Stimulated activated effector memory CD8-positive, alpha-beta T cell treated with anti-CD3 and anti-CD28 coated beads, Interleukin-12 subunit alpha, Interleukin-12 subunit beta, amount 100 ng/mL, for 72 hours (primary cell): ENCODE measurements at places on chromosomes 6 and 20.

- no peak for DNase-seq
Observed at GRCh38 chr6:54981647-54982046, 135.1 kb downstream of the FAM83B start.

DNA sequence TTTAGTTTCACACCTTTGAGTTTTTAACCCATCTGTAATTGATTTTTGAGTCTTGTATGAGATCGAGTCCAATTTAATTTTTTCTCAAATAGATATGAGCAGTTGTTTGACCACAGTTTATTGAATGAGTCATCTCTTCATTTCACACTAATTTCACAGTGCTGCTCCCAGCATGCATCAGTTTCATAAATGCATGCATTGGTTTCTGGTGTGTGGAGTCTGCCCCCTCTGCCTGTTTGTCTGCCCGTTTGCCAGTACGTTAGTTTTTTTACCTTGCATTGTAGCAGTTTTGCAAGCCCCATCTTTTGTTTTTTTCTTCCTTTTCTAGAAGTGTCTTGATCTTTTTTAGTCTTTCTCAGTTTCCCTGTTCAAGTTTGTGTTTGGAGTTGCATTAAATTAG lies 11.9 kb downstream of the SLX4IP start:
- no peak for DNase-seq

DNA sequence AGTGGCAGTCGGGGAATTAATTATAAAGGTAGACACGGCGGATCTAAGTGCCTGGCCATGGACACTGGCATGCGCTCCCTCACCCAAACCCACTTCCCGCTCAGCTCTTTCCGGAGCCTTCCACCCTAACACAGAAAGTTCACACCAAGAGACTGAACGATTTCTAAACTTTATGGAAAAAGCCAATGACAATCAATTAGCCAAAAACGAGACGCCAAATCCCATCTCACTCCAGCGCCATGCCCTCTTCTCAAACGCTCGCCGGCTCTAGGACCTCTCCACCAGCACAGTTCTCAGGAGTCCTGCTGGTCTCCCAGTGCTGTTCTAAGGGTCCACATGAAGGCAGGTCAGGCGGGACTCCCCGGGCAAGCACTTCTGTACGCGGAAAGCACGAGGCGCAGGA lies 641 bp downstream of the SF3B5 start:
- DNase-seq, result no peak

DNA sequence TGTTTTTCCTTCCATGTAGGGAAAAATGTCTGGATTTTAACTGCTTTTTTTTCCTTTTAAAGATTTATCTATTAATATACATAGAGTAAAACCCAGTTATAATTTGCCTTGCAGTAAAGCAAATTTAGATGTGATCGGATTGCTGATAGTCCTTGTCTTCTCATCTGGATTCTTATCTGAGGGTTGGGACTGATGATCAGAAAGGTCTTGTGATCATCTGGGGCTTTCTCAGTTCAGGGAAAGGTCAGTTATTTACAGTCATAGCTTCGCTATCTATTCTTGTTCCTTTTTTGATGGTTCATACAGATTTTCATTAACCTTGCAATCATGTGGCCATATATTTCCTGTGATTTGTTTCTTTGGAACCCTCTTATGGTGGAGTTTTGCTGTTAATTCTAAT lies 63.8 kb upstream of the CLDN20 start:
- no peak for DNase-seq

- no peak for DNase-seq
Observed at GRCh38 chr20:36394340-36394965, 88.3 kb downstream of the DLGAP4 start.

DNA sequence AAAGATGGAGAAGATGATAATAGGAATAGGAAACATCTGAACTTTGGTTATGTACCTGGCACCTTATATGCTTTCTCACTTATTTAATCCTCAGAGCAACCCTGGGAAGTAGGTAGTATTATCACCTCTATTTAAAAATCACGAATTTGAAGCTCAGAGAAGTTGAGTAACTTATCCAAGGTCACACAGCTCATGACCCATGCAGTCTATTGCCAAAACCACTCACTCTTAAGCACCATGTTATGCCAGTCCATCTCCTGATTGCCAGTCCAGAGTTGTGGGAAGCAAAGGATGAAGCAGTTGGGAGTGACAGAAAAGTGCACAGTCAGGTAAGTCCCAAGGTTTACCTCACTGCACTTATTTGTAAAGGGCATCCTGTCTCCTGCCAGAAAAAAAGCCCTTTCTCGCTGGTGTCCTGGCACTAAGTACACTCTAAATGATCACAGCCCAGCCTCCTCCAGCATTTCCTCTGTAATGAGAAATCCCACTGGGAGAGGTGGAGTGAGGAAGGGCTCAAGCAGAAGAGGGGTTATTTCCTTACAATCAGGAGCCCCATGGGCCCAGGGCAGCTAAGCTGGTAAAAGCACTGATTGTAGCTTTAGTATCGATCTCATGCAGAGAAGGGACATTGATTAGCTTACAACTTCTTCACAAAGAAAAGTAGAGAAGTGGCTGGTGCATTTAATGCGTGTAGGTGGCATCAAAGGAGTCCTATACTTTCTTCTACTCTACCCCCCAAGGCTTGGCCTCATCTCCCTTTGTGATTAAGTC lies 21.3 kb upstream of the SCGN start:
- no peak for DNase-seq

DNA sequence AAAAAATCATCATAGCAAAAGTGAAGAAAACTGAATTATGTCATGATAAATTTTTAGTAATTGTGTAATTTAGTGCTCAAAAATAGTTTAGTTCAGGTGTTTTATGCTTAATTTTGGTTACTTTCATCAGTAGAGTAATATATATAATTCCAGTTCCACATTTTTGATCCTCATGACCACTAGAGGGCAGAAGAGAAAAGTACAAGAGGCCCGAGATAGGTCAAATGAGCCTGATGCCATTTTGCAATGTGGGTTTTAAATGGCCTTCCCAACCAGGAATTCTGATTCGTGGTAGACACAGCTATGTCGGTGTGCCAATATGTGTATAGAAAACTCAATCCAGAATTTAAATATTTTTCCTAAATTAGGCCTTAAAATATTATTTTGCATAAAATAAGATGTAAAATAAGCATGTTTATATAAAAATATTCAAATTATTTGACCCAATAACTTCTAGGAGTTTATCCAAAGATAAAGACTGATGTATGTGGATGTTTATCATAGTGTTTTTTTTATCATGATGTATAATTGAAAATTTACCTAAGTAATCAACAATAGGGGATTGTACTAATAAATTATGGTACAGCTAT lies 159.7 kb upstream of the RPS6KA2 start:
- no peak for DNase-seq

GRCh38 chr6:46000905-46001304 lies 14.8 kb downstream of the CLIC5 start:
- DNase-seq, result no peak

GRCh38 chr6:168858926-168859325 lies 394.7 kb downstream of the THBS2 start:
- no peak for DNase-seq

DNA sequence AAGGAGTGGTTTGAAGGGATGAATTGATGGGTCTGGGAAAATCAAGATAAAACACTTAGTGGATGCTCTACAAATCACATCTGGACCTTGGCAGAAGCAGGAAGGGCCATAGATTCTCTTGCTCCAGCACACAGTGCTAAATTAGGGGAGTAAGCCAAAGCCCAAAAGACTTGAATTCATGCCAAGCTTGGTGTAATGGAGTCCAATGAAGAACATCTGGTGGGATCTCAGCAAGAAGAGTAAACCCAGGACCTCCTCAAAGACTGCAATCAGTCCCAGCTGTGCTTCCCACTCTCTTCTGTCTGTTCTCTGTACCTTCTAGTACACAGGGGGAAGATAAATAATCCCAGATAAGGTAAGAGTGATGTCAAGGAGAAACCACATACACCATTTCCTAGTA lies 683.4 kb downstream of the RNF144B start:
- DNase-seq, result no peak

- no peak for DNase-seq
Observed at GRCh38 chr6:138410972-138411880, 7.2 kb downstream of the HEBP2 start.

- no peak for DNase-seq
Observed at GRCh38 chr6:165987483-165988301, 180.0 kb downstream of the TBXT start.

- no peak for DNase-seq
Observed at GRCh38 chr6:24818346-24818745, 19.6 kb upstream of the ARMH2 start.

DNA sequence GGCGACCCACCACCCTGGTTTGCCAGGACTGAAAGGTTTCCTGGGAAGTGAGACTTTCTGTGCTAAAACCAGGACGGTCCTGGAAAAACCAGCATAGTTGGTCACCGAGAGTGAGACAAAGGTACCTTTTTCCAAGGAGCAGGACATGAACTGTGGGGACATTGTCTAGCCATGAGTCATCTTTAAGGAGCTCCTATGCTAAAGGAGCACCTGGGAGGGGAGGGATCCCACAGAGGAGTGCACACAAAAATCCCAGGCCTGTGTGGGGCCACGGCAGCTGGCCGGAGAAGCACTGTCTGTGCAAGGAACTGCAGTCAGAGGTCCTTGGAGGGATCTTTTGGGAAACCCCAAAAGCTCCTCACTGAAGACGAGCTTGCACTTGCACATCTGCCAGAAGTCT lies 109.1 kb upstream of the PLEKHG1 start:
- no peak for DNase-seq

DNA sequence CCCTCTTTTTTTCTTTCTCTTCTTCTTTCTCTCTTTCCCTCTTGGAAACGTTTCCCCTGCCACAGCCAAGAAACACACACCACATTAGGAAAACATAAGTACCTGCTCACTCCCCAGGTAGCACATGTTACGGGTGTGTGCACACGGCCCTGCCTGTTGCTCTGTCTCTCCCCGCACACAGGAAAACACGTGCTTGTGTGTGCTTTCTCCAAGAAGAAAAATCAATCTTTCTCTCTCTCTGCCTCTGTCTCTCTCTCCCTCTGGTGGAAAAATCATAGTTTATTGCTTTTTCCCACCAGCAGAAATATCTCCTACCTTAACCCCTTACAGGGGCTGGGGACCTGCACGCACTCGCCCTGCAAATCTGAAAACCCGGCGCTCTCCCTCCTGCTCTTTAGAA lies 102.3 kb downstream of the EDN3 start:
- DNase-seq, result no peak
